ENCODE measurements at places on chromosomes 4 and X.

DNA sequence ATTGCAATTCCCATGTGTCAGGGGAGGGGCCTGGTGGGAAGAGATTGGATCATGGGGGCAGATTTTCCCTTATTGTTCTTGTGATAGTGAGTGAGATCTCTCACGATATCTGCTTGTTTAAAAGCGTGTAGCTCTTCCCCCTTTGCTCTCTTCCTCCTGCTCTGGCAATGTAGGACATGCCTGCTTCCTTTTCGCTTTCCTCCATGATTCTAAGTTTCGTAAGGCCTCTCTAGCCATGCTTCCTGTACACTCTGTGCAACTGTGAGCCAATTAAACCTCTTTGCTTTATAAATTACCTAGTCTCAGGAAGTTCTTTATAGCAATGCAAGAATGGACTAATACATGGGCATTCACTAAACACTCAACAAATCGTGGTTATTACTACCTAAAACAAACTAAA is 37.2 kb upstream of the PAPSS1 start:
- no peak for DNase-seq

DNA sequence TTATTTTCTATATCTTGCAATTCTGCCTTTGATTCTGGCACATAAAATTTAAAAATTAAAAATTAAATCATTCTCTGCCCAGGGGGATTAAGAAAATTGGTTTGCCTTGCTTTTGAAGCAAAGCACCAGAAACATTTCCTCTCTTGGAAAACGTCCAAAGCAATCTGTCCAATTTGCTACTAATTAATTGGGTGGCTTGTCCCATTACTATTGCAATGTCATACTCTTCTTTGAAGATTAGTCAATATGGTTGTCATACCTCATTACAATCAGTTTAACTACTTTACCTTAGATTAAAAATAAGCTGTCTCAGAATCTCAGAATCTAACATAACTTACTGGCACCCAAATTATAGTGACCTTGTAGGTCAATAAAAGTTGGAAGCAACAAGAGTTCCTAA is 208.8 kb downstream of the TMA16 start:
- DNase-seq: no peak

- DNase-seq: no peak
Measured at GRCh38 chrX:124842205-124842604, 477.5 kb upstream of the TEX13C start.

DNA sequence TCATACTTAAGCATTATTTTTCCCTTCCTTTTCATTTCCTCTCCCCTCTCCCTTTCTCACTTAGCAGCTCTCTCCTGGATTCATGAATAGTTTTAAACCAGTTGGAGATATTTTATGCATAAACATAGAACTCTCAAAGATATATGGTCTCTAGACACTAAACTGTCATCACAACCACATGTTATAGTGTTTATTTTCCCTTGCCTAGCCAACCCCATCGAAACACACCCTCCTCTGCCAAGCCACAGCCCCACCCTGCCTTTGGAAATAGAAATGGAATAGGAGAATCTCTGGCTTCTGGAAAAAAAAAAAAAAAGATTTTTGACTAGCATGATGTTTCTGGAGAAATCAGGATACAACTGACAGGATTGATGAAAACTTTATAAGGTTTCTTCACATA is 64.8 kb upstream of the RBPJ start:
- no peak for DNase-seq

- DNase-seq: no peak
Measured at GRCh38 chr4:185249105-185249504, 39.7 kb downstream of the SNX25 start.

DNA sequence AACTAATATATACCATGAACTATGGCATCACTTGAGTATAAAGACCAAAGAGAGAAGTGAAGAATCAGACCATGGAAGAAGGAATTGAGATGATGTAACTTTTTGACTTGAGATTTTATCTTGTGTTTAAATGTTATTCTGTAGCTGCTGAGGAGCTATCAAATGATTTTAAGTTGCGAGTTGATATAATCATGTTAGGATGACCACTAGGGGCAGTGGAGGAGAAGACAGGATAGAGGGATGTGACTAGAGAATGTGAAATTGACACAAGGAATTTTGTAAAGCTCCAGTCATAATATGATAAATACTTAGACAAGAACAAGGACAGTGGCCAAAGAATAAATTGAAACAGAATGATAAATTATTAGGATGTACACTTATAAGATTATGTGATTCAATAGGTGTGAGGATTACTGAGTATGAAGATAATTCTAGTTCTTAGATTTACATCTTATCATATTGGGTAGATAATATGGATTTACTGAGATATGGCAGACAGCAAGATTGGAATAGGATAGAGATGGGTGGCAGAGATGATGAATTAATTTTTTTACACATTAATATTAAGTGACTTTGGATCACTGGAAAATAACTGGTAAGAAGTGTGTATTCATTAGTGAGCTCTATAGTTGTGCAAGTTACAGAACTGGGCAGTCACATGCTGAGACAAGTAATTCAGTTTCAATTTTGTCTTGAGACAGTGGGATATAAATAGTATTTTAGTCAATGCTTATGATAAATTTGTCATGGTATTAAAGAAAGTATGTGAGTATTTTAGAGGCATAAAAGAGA is 816.0 kb upstream of the PCDH10 start:
- peak; percentile 16 for DNase-seq

DNA sequence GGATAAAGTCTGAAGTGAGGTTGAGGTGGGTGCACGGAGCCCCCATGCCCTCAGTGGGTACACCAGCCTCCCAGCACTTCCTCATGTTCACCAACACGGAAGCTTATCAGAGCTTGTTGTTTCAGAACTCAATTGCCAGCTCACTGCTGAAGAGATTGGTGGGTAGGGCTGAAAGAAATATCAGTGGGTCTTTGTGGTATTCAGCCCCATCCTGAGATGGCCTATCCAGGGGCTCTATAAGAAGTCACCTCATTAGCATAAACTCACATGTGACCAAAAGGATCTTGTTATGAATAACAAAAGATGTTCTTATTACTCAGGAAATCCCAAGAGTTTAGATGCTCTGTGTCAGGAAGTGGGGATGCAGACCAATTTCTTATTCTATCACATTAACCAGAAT is 177.3 kb downstream of the ARHGAP10 start:
- no peak for DNase-seq
